Activated naive CD4-positive, alpha-beta T cell (primary cell): ENCODE measurements at places on chromosomes 3 and 15.
A peak's percentile ranks its signal among the peaks of the same experiment; 100 is the strongest.

- DNase-seq = no peak
These were observed 126.5 kb downstream of the STT3B start for GRCh38 chr3:31659246-31659645.

GRCh38 chr15:55856506-55857164 is 113.7 kb upstream of the PRTG start:
- no peak for DNase-seq

- no peak for DNase-seq
These were observed 96.2 kb downstream of the ALDH1A2 start for GRCh38 chr15:57969355-57969754.

GRCh38 chr3:136366289-136366688 is 116.1 kb downstream of the PCCB start:
- no peak for DNase-seq

DNA sequence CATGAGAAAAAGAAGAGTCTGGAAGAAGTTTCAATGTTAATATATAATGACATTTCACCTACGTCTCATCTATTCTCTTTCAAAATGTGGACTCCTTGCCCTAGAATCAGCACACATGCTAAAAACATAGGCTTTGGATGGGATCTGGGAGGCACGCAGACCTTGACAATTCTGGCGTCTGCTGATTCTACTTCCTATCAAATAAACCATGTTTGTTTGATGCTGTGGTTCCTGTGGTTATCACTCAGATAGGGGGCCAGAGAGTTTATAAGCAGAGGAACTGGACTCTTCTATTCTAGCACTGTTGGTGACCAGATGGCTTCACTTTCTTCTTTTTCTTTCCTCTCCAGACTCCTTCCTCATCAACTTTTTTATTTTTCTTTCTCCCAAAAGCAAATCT is 336.8 kb downstream of the DIPK2A start:
- DNase-seq = no peak

- DNase-seq = no peak
These were observed 36.2 kb upstream of the LDHAL6B start for GRCh38 chr15:59170295-59171066.

GRCh38 chr3:195764961-195765706 is 44.4 kb downstream of the MUC20 start:
- DNase-seq = no peak

DNA sequence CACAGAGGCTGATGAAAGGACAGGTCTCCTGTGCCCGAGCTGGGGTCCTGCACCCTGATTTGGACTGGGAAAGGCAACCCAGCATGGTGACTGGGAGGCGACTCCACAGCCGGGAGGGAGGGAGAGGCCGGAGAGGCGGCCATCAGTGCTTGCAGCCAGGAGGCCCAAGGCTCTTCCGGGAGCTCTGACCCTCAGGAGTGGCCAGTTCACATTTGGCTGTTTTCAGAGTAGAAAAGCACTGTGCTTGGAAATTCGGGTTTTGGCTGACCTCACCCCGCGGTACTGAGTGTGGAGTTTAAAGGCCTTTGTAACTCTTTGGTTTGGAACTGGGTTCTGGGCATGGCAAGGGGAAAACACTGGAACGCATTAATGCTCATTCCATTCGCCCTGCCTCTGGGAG is 31.9 kb downstream of the SMAD6 start:
- DNase-seq = no peak

DNA sequence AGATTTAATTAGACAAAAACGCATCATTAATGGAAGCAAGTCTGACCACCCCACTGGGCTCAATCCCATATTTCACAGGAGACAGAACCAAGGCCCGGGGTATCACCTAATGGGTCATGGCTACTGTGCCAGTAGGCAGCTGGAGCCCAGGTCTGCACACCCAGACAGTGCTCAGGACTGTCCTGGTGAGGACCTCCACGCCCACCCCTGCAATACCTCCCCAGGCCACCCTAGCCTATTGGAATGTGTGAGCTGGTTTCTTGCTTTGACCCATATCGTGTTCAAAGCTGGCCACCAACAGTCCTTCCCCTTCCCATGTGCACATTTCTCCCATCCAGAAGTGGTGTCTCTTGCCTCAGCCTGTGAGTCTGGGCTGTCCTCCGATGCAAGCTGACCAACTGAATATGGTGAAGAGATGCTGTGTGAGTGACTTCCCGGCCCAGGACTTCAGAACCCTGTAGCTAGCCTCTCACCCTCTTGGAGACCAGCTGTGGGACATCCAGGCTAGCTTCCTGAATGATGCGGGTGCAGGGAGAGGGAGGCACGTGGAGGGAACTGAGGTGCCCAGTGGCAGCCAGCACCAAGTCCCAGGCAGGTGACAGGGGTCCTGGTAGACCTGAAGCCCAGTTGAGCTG is 19.1 kb downstream of the SLC6A20 start:
- no peak for DNase-seq

DNA sequence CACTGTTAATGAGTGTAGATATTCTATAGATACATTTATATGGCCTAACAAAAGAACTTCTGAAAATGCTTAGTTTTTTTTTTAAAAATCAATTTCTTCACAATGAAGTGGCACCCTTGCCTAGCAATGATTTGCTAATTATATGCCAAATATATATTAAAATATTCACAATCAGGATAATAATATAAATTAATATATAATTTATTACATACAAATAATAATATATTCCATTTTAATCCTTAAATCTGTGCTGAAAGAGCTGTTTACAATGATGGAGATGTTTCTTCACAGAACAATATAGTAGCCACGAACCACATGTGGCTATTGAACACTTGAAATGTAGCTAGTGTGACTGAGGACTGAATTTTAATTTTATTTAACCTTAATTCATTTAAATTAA is 648.4 kb upstream of the GBE1 start:
- DNase-seq = no peak

DNA sequence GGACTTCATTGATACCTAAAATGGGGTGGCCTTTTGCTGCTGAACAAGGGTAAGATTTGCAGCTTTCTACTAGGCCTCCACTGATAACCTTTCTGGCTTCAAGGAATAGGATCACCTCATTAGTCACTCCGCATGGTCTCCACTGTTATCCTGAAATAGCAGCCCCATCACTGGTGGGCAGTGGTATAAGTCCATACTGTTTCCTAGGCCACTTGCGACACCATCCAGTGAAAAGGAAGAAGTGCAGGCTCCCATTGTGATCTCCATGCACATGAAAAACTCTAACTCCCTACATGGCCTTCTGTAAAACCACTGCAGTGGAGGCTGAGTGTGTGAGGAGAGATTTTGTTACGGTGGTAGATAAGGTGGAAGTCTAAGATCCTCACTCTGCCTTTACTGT is 1455.9 kb downstream of the SI start:
- DNase-seq = no peak

- peak; percentile 10 for DNase-seq
These were observed 193.5 kb downstream of the FOXP1 start for GRCh38 chr3:71389911-71390573.

DNA sequence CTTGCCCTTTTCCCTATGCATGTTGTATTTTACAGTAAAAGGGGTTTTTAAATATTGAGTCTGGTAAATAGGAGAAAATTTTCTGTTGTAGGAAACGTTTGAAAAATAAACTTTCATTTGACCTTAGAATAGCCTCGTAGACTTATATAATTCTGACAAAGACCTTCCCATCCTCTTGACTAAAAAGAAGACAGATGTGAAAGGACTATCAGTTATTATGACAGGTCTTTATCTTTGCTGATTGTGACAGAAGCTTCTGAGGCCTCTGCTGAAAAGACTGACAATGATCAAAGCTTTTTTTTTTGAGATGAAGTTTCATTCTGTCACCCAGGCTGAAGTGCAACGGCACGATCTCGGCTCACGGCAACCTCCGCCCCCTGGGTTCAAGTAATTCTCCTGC is 24.2 kb downstream of the C2CD4A start:
- DNase-seq = no peak

GRCh38 chr15:42202653-42203052 is 5.5 kb downstream of the VPS39 start:
- no peak for DNase-seq

GRCh38 chr15:101028772-101029438 is 109.7 kb downstream of the LRRK1 start:
- DNase-seq = no peak

GRCh38 chr3:127986803-127987202 is 65.4 kb upstream of the SEC61A1 start:
- DNase-seq = no peak

- DNase-seq = no peak
These were observed 36.4 kb upstream of the ABHD2 start for GRCh38 chr15:89051875-89052274.

- DNase-seq = no peak
These were observed 1.7 kb downstream of the GXYLT2 start for GRCh38 chr3:72889310-72890165.

DNA sequence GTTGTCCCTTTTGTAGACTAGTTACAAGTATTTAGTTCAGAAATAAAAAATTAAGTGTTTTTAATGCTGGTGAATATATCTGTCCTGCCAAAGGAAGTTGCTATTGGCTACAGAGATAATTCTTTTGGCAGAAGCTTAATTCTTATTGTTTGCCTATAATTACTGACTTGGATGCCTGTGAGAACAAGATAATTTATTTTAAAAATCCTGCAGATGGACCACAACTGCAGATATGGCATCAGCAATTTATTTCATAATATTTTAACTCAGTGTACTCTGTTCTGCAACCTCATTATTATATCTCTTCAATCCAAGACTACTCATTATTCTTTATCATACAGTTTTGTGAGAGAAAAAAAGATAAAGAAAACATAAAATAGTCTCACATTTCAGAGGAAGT is 789.8 kb downstream of the NAALADL2 start:
- no peak for DNase-seq

DNA sequence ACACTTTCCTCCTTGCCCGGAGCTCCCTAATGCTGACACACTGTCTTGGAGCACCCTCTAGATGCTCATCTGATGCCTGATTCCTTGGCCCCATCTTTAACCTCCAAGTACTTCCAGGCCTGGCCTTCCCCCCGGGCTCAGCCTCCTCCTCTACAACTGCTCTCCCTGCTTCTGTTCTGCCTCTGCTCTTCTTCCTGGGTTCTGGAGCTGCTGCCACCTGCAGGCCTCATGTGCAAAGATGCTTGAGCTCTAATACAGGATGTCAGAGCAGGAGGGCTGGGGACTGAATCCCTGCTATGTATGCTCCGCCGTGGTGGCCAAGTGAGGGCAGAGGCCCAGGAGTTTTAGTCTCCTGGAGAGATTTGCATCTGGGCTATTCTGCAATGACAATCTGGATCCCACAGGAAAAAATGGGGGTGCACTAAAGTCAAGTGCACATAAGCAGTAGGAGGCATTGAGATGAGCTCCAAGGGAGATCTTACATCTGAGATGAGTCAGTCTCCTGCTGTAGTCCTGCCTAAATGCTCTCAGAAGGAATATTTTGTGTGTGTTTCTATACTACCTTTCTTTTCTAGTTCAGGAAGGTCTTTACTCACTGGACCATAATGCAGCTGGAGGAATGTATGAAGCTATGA is 296.3 kb downstream of the UACA start:
- DNase-seq = peak; percentile 26

DNA sequence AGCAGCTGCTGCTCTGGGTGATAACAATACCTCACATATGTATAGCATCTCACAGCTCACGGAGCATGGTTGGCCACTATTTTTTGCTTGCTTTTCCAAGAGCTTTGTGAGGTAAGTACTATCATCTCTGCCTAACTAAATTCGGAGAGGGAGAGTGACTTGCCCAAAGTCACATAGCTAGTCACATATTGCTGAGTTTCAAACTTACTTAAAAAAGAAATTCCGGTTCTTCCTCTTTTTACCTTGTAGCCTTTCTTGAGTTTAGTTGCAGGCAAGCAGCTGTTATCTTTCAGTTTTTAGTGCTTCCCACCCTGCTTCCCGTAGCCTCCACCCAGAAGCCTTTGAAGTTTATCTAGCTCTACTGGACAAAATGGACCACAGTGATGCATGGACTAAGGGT is 309.2 kb downstream of the PDCD6IP start:
- DNase-seq = no peak

- no peak for DNase-seq
These were observed 48.8 kb downstream of the CD86 start for GRCh38 chr3:122103821-122104514.

DNA sequence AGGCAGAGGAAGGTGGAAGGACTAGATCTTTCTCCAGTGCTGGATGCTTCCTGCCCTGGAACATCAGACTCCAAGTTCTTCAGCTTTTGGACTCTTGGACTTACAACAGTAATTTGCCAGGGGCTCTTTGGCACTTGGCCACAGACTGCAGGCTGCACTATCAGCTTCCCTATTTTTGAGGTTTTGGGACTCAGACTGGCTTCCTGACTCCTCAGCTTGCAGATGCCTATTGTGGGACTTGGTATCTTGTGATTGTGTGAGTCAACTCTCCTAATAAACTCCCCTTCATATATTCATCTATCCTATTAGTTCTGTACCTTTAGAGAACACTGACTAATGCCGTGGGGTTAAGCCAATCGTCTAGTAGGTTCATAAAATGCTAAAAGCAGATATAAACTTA is 8.8 kb upstream of the B3GNT5 start:
- DNase-seq = no peak

DNA sequence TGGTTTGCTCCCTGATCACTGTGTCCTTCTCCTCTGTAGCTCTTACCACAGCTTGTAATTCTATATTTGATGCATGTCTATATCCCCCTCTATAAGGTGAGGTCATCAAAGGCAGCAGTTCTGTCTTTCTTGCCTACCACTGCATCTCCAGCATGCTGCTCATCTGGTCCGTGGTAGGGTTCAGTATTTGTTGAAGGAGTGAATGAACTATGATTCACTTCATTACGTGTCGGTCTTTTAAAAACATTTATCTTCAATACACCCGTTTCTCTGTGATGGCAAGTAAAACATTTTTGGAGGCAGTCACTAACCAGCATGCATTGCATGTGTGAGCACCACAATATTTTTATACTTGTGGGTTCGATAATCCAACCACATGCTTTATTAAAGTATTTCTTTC is 27.6 kb downstream of the CHST14 start:
- DNase-seq = no peak

GRCh38 chr3:122742234-122742633 is 51.4 kb downstream of the HSPBAP1 start:
- no peak for DNase-seq

DNA sequence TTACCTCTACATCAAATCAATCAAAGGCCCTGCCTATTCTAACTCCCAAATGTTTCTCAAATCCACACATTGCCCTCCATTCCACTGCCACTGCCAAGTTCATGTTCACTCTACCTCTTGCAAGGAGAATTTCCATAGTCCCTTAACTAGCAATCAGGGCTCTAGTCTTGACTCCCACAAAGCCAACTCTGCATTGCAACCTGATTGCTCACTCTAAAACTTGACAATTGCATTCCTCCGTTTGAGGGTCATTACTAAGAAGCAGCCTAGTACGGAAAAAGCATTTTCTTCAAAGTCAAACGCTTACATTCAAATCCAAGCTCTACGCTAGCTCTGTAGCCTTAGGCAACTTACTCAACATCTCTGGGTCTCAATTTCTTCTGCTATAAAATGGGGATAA is 1.2 kb downstream of the CPA3 start:
- DNase-seq = no peak

GRCh38 chr3:15823092-15823491 is 25.3 kb upstream of the ANKRD28 start:
- DNase-seq = no peak

DNA sequence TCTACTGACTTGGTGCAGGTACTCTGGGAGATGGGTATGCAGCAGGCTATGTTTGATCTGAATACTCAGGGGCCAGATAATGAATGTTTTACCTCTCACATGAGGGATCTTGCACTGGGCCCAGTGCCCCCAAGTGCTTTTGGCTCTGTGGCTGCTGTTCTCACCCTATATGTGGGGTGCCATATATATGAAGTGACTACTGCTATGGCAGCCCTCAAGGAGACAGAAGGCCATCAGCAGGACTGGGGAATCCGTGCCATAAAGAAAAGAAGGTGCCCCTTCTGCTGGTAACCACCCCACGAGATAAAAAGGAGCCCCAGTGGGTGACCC is 302.1 kb downstream of the ZPLD1 start:
- no peak for DNase-seq
